ENCODE measurements at places on chromosomes 6 and 20.

- peak; percentile 24 for DNase-seq
Measured at GRCh38 chr6:142886431-142887170, 58.4 kb downstream of the HIVEP2 start.

DNA sequence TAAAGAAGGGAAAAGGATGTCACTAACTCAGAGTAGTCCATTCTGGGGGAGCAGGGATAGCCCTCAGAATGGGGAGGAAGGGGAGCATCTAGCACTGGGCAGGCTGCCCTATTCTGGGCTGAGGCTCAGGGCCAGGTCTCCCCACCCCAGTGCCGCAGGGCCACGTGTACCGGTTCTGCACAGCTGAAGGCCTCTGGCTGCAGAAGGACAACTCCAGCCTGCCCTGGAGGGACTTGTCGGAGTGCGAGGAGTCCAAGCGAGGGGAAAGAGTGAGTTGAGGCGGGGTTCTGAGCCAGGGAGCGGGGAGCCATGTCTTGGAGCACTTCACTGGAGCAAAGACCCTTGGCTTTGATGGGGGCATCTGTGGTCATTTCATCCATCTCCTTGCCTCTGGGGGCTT is 17.0 kb downstream of the GLP1R start:
- DNase-seq, result no peak

DNA sequence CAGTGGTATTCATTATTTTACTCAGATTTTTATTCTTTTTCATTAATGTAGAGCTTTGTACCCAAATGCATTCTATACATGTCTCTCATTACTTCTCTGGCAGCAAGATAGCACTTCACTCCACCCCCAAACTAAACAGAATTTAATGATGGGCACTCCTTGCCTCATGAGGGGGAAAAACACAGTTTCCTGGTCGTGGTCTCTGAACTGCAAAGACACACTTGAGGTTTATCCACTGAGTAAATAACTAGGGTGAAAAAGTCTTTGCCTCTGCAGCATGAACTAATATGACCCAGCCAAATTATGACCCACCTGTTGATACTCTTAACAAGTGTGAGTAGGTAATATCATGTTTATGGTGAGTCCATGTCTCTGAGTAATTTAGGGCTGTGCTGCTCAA is 785.2 kb upstream of the FLRT3 start:
- no peak for DNase-seq

DNA sequence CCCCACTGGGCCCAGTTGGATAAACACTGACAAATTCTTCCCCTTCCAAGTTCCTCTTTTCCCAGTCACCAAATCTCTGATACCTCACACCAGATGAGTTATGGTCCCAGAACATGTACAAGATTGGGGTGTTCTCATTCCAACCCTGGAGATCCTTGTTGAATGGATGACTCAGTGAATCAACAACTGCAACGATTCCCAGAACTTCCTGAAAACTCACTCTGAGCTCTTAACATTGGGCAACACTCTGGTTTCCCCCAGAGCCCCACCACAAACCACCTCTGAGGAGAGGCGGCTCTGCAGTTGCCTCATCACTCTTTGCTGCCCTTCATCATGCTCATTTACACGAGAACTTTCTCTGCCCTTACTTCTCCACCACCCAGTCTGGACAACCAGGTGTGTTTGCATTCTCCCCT is 115.2 kb downstream of the MRPL14 start:
- no peak for DNase-seq

DNA sequence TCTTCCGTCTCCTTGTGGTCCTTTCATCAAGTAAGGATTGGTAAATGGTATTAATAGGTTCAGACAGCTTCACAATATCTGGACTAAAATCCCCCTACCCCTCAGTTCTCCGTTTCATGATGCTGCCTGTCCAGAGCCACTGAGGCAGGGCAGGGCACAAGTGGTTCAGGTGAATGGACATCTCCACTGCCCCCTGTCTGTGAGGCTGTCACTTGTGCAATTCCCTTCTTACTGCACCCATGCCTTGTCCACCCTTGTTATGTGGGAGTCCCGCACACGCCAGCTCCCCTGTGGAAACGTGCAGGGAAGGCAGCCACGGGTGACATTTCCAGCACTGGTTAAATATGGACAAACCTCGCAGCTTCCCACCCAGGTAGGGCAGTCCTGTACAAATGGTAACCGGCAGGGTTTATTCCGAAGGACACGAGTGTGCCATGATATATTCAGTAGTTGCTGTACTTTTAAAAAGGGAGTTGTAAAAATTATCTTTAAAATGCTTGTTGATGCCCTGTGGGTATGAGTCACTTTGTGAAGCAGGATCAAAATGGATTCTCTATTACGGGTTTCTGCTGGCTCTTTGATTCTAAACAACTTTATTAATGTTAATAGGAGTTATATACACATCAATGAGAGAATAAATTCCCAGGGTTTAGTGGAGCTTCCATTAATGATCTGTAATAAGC is 73.5 kb downstream of the FYN start:
- no peak for DNase-seq

DNA sequence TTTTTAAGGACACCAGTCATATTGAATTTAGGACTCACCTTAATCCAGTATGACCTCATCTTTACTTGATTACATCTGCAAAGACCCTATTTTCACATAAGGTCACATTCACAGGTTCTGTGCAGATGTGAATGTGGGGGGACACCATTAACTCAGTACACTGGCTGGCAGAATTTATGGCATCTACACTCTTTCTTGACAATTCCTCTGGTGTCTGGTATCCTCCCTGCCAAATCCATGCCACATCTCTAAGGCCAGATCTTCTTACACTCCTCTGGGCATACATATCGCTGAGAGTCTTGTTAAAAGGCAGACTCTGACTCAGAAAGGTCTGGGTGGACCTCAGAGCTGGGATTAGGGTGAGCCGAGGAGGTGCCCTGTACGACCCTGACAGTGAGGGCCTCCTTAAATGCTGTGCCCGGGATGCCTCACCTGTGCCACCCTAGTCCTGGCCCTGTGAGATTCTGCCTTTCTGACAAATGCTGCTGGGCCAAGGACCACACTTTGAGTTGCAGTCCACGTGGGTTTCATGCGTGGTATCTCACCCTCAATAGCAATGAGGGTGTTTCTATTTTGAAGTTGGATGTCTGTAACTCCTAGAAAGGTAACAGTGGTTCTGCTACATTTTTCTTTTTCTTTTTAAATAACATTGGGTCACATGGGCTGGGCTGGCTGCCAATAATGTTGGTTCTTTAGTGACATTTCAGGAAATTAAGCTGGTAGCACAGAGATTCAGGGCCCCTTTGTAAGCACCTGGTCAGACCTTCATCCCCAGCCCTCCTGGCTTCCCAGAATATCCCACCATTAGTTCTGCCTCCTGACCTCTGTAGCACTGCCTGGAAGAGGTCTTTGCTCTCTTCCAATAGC is 17.2 kb upstream of the LRRN4 start:
- no peak for DNase-seq

- no peak for DNase-seq
Measured at GRCh38 chr6:22444330-22444729, 125.0 kb upstream of the HDGFL1 start.

DNA sequence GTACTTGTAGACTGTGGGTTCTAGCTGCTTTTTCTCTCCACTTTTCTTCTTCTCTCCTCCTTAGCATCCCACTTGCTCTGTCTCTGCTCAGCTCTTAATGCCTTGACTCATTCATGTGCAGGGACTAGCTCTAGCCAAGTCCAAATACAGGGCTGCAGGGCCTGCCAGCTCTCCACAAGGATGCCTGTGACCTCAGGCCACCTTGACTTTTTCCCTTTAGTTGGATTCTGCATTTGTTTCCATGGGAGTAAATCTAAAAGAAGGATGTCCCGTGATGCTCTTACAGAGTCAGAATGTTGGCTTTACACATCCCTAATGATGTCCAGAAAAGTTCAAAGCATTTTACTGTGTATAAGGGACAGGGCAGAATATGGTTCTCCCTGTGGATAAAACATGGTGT is 101.8 kb upstream of the PREP start:
- DNase-seq, result no peak

DNA sequence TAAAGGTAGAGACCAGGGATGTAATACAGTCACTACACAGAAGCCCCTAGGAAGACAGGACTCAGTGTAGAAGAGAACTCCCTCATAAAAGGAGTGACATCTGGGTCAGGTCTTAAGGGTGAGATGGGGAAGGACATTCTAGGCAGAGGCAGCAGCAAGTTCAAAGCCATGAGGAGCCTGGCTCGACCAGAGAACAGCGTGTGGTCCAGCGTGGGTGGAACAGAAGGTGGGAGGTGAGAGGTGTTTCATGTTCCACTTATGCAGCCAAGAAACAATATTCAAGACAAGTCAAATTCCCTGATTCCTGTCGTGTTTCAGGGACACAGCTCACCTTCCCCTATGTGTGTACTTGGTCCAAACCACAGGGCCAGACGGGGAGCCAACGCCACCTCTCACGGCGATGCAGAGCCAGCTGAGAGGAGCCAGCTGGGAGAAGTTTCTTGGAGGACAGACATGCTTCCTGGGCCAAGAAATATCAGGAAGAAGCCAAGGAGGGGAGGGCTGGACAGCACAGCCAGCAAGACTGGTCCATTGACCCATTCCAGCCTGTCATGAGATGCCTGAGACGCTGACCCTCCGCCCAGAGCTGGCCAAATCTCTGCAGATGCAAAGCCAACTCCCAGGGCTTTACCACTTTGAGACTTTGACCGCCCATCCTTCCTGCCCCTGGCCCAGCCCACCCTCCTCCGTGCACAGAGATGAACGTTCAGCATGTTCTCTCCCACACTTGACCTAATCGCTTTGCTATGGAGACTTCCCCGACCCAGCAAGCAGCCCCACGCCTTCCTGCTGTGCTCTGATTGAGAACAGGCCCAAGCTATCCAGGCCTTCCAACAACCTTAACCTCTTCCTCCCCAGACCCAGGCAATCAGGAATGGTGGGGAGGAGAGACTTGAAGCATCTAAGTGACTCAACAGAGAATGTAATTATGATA is 113.8 kb downstream of the PRND start:
- no peak for DNase-seq

- DNase-seq, result no peak
Measured at GRCh38 chr20:14979453-14979986, 642.1 kb upstream of the FLRT3 start.

- DNase-seq, result no peak
Measured at GRCh38 chr6:41040101-41040939, 1.3 kb upstream of the UNC5CL start.

DNA sequence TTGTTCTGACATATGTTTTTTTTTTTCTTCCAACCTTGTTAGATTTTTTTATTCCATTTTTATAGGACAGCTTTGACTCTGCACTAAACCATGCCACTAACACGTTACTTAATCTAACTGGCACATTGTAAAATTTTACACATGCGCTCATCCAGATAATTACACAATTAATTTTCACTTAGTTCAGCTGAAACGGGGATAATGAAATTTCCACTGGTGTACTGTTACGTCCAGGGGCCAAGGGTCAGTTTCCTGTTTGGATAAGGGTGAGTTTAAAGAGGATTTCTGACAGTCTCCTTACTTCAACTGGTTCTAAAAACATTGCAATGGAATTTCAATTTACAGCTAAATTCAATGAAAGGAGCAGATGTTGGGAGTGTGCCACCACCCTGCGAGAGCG is 221.8 kb upstream of the CEP162 start:
- DNase-seq, result no peak

DNA sequence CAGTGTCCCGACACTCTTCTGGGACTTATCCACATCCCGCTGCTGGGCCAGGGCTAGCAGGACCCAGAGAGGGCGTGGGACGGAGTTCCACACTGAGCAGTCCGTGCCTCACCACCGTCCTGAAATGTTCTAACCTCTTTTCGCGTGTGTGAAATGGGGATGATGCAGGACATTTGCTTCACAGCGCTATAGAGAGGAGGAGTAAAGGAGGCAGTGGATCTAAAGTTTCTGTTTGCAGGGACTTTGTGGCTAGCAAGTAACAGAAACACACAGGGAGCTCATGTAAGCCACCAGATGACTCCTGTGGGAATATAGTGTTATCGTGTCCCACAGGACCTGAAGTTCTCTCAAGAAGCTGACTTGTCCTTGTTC is 634 bp downstream of the ITPA start:
- DNase-seq, result no peak

DNA sequence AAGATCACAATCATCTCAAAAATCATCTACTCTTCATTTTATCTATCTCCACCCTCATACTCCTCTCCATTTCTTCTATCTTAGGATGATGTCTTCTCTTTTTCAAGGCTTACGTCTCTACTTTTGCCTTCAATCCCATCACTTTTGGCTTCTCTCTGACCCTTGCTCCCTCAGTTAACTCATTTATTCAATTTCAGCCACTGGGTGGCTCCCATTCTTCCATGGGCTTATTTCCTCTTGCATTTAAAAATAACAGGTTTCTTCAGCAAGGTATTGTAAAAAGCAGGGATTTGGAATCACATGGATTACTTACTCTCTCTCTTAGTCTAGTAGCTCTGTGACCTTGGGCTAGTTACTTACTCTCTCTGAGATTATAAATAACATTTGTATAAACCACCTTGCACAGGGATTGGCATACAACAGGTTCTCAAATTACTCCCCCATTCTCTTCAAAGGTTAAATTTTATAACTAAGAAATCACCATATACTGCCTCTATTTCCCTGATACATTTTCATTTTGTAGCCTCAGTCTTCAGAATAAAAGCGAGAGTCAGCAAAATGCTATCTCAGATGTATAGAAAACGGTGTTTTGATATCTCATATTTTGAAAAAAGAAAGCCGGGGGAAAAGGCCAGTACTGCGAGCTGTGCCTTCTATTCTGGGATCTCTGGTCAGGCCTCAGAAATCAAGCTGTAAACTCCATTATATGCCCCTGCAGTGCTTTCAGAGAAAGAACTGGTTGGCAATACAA is 5.5 kb downstream of the ZSCAN12 start:
- peak; percentile 39 for DNase-seq

DNA sequence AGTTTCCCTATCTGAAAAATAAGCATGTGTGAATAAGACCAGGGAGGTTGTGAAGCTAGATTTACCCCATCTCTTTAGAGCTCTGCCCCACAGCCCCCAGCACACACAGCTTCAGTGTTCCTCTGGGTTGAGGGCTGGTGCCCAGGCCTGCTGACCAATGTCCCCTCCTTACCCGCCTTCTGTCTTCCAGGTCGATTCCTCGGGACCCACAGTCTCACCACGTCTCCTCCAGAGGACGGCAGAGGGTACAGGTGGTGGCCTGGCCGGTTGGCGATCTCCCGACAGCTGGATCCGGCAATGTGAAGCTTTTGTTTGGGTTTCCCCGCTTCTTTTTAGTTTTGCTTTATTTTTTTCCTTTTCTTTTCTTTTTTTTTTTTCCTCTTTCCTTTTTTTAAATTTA is 42.0 kb downstream of the STK35 start:
- no peak for DNase-seq
